Stimulated activated effector memory CD8-positive, alpha-beta T cell treated with anti-CD3 and anti-CD28 coated beads, Interleukin-12 subunit alpha, Interleukin-12 subunit beta, amount 100 ng/mL, for 72 hours (primary cell): ENCODE measurements at places on chromosomes 16 and 17.

- DNase-seq = no peak
Measured at GRCh38 chr17:29042679-29043538, at the start of gene PIPOX. Gene PIPOX (plus strand): TSS chr17:29043141. CDS start chr17:29043226, 85 bp downstream.

GRCh38 chr17:49556223-49556943, 19.3 kb upstream of the NXPH3 start:
- peak; percentile 93 for DNase-seq

DNA sequence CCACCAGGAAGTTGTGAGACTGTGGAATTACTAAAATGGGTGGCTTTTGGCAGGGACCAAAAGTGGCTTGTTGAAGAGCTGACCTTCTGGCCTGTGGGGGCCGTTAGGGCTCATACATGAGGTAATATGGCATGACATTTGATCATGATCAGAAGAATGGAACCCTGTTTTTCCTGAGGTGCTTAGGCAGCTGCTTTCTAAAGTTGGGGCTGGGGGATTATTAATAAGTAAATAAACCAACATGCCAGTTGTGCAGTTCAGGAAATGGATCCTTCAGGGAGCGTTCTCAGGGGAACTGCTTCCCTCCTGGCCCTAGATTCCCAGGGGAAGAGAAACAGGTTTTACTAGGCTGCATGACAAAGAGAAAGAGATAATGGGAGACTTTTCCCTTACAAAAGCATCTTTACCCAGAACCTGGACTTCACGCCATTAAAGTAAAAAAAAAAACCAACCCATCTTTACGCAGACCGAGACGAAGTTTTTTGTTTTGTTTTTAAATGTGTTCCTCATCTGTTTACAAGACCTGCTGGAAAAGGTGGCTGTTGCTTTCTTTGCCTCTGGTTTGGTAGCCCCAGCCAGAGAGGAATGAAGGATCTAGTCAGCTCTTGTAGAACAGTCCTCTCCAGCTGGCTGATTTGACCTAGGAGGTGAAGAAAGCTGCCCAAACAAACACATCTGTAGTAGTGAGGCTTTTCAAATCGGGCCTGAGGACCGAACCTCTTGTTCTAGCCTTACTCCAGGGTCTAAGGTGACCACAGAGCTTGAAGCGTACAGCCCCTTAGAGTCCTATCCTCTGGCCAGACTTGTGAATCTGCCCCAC, 22.7 kb downstream of the YPEL2 start:
- no peak for DNase-seq

- no peak for DNase-seq
Measured at GRCh38 chr16:30850246-30850645, 43.6 kb downstream of the BCL7C start.

DNA sequence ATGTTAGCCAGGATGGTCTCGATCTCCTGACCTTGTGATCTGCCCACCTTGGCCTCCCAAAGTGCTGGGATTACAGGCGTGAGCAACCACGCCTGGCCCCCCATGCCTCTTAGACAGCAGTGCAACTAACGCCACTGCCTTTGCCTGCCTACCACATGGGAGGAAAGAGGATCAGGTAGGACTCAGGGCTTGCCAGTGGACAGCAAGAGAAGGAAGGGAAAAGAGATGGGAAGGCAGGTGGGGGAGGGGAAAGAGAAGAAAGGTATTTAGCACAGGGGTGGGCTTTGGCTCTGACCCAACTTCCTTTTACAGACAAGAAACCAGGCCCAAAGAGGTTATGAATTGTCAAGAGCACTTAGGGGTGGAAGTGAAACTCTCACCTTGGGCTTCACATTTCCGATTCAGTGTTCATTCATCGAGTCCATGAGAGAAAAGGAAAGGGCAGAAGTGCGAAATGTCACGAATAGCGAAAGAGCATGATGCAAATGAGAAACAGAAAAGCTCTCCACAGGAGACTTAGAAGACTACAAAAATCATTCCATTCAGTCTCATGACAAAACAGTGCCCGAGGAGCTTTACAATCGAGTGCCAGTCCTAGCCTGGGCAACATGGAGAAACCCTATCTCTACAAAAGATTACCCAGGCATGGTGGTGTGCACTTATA, 36.4 kb downstream of the CDK5R1 start:
- peak; percentile 83 for DNase-seq

- no peak for DNase-seq
Measured at GRCh38 chr17:2782055-2782454, 14.2 kb upstream of the RAP1GAP2 start.
